ENCODE measurements at places on chromosomes 3 and 15.

- DNase-seq, result no peak
- H3K4me3 ChIP-seq, result no peak overlapping the region
- H3K27ac ChIP-seq, result no peak overlapping the region
- peaks cover 3% of the 10 kb centered on the region for H3K27me3 ChIP-seq
Measured at GRCh38 chr3:186220365-186220764, 111.5 kb upstream of the ETV5 start.

GRCh38 chr3:26652164-26652563 is 29.6 kb downstream of the LRRC3B start:
- no peak for DNase-seq
- no peak overlapping the region for H3K27ac ChIP-seq
- no peaks in the 10 kb centered on the region for H3K36me3 ChIP-seq
- H3K4me1 ChIP-seq, result no peaks in the 10 kb centered on the region
- H3K4me3 ChIP-seq, result no peak overlapping the region

GRCh38 chr15:42494998-42495360 is 455 bp upstream of the SNAP23 start:
- peak; percentile 30 for DNase-seq
- H3K4me3 ChIP-seq, result peak overlapping the region; percentile 75

DNA sequence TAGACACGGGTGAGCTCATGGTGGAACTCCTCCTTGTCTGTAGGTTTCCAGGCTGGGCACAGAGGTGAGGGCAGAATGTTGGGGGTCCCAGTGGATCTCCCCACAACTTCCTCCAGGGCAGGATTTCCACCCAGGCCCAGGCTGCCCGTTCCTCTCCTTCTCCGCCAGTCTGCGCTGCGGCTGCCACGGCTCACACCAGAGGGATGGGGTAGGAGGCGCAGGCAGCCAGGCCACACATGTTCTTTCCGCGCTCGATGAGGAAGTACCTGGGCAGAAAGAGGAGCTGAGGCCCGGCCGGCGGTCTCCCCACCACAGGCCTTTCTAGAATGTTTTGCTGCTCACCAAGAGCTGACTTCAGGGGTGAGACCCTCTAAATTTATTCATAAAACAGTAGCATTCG is 22.9 kb downstream of the CTSH start:
- H3K4me1 ChIP-seq, result no peaks in the 10 kb centered on the region
- H3K27me3 ChIP-seq, result no peaks in the 10 kb centered on the region
- no peak for DNase-seq
- H3K4me3 ChIP-seq, result no peak overlapping the region
- peaks cover 68% of the 10 kb centered on the region for H3K36me3 ChIP-seq

GRCh38 chr3:32062950-32063582 is 43.4 kb upstream of the GPD1L start:
- H3K4me1 ChIP-seq, result no peaks in the 10 kb centered on the region
- no peaks in the 10 kb centered on the region for H3K27me3 ChIP-seq
- H3K4me3 ChIP-seq, result no peak overlapping the region
- H3K27ac ChIP-seq, result no peak overlapping the region

DNA sequence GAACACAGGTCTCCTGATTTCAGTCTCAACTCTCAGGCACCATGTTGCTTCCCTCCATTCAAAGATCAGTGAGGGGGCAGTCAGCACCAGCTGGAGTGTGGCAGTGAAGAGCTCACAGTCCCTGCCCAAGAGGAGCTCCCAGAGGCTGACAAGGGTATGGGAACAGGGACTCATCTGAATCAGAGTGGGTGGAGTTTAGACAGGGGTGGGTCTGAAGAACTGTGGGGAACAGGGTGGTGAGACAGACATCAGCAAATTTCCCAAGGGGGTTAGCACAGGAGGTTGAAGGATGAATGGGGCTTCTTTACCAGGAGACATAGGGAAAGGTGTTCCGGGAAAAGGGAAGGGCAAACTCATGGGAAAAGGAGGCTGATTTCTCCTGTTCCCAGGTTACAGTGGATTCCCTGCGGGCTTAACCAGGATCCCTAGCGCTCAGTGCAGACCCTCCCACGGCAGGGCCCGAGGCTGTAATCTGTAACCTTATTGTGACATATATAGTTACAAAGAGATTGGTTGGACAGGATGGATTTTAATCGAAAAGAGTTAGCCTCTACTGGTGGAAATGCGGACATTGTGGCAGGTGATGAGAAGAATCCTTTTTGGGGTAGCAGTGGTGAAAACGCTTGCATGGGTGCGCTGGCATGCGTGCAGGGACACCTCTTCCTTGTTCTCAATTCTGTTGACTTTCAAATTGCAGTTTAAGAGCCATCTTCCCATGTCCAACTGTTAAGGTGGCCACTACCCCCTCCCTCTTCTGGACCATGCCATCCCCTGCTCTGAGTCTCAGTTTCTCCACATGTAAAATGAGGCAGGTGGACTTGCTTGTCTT is 160.3 kb downstream of the SMAD6 start:
- H3K27me3 ChIP-seq, result no peaks in the 10 kb centered on the region
- H3K27ac ChIP-seq, result no peak overlapping the region
- no peak overlapping the region for H3K4me3 ChIP-seq
- no peaks in the 10 kb centered on the region for H3K36me3 ChIP-seq
- H3K4me1 ChIP-seq, result peaks cover 9% of the 10 kb centered on the region

- H3K4me1 ChIP-seq, result peaks cover 36% of the 10 kb centered on the region
- no peak for DNase-seq
- H3K4me3 ChIP-seq, result no peak overlapping the region
Measured at GRCh38 chr3:71705681-71706080, 19.5 kb downstream of the EIF4E3 start.

GRCh38 chr3:177693616-177694264 is 496.5 kb upstream of the TBL1XR1 start:
- no peaks in the 10 kb centered on the region for H3K27me3 ChIP-seq
- no peaks in the 10 kb centered on the region for H3K4me1 ChIP-seq
- peak overlapping the region; percentile 21 for H3K27ac ChIP-seq
